ENCODE measurements at places on chromosomes 1 and 21.

- no peak for DNase-seq
Measured at GRCh38 chr1:213474054-213474453, 423.0 kb downstream of the RPS6KC1 start.

- no peak for DNase-seq
Measured at GRCh38 chr1:229203030-229203751, 67.7 kb upstream of the RAB4A start.

DNA sequence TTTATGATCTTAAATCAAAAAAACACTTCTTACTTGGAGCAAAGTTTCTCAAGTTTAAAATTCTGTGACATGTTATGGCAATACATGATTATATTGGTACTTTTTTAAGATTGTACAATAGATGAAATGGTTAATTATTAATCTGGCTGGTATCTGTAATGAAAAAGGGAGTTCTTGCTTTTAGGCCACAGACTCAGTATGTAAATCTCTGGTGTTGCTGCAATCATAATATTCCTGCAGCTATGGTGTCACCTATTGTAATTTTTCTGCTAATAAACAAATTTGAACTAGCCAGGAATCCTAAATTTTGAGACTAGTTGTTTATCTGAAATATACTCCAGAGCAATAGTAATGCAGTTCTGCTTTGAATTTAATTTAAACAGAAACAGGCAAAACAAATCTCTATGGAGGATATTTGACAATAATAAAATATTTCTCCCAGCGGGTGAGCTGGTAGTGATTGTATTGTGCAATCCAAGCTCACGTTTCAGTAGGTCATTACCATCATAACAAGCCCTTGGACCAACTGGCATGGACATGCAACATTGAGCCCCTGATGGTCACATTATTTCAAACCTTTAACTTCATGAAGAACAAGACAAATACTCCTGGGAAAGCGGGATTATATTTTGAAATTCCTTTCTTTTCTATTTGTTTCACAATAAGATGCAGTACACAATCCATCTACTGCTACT lies 77.2 kb upstream of the USH2A start:
- no peak for DNase-seq

DNA sequence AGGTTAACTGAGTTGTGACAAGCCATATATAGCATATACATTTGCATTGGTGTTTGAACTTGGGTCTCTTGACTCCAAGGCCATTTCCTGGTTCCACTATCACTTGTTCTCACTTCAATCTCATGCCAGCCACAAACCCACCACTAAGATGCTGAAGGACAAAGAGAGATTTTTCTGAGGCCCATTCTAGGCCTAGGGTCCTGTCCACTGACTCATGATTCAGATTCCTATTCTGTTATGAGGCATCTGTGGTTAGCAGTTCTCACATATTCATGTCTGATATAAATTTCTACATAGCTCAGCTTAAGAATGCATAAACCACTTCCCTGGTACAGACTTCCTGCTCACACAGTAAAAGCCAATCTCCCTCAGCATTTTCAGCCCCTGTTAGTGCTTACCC lies 326.1 kb upstream of the BEND5 start:
- no peak for DNase-seq

GRCh38 chr1:154157520-154158306 lies 2.8 kb upstream of the NUP210L start:
- peak; percentile 96 for DNase-seq

- DNase-seq, result no peak
Measured at GRCh38 chr1:55352080-55352810, 137.1 kb upstream of the USP24 start.

DNA sequence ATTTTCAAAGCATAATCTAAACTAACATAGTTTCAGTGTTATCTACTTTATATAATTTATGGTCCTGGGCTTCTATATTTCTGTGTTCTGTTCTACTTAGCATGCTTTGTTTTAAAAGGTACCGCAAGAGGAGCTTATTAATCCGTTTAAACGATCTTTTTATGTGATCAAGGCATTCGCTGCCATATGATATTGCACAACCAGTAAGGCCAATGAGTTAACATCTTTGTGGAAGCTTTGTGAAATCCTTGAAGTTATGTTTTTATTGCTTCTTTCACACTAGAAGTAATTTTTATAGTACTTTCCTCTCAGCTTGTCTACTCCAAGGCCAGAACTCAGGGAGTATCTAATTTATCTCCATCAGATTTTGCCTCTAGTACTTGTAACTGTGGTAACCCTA lies 8.9 kb downstream of the LRRC8C start:
- no peak for DNase-seq

DNA sequence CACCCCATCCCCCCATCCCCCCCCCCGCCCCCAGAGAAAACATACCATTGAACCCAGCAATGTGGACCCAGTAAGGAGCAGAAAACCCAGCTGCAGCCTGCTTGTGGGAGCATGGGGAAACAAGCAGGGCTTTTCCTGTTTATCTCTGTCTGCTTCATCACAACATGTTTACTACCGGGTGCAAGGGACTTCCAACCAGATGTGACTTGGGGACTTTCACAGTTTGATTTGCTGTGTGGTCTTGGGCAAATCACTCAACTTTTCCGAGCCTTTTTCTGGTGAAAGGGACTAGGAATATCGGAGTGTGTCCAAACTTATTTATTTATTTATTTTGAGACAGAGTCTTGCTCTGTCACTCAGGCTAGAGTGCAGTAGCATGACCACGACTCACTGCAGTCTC lies 3.2 kb downstream of the TMCC2 start:
- no peak for DNase-seq

DNA sequence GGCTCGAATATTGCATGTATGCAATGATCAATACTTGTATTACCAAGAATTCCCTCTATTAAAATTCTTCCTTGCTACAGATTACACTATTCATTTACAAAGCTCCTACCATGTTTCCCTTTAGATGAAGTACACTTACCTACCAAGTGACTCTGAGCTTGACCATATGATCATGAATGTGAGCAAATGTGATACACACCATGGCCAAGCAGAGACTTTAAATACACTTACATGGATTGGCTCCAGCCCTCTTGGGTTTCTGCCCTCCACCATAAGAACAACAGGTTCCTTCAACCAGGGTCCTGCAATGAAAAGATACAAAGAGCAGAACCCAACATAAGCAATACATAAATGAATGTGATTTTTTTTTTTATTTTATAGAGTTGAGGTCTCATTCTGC lies 30.0 kb downstream of the LRRC52 start:
- no peak for DNase-seq

GRCh38 chr1:205048382-205048781 lies 5.4 kb downstream of the CNTN2 start:
- DNase-seq, result no peak

DNA sequence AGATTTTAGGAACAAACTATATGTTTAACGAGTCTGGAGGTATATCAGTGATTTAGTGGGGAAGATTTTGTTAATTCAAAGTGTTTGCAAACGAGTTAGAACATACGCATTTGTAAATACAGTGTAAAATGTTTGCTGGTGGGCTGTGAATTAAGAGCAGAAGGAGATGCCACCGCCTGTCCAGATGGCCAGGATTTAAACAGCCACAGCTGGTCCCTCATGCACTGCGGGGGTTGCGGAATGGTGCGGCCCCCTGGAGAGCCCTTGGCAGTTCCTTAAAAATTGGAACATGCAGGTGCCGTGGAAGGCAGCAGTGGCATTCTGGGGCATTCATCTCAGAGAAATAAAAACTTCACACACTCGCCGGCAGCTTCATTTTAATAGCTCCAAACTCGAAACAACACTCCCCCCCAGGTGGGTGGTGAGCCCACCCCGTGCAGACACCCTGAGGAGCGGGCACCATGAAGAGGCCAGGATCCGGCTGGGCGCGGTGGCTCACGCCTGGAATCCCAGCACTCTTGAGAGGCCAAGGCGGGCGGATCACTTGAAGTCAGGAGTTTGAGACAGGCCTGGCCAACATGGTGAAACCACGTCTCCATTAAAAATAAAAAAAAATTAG lies 3.5 kb upstream of the C1orf159 start:
- DNase-seq, result no peak

GRCh38 chr1:183209533-183210158 lies 23.6 kb downstream of the LAMC2 start:
- DNase-seq, result no peak

DNA sequence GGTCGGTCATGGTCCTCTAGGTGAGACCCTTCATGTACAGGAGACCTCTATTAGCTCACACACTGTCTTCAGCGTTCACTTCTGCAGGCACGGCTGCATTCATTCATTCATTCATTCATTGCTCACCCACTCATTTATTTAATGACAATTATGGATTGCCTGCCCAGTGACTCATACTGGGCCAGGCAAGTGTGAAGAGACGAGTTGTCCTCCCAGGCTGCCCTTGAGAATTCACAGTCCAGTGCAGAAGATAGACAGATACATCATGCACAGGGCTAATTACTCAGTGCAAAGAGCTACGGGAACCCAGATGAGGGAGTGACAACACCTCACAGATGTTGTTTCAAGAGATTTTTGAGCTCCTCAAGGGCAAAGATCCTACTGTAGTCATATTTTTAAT lies 248.4 kb downstream of the TNR start:
- no peak for DNase-seq

DNA sequence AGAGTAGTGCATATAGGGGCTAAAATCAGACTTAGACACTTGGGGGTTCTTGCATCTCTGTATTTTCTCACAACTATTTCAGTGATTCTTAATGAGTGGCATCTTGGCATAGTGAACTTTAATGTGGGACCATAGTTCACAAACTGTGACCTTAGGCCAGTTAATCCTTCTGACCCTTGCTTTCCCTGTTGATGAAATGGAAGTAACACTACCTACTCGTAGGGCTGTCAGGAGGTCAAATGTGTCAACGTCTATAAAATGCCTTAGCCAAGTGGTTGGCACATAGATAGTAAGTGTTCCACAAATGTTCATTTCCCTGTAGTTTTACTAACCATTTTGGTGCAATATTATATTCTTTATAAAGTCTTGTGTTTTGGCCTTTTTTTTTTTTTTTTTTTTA lies 49.4 kb downstream of the DYRK1A start:
- DNase-seq, result no peak

- DNase-seq, result no peak
Measured at GRCh38 chr1:110235834-110236682, 25.9 kb downstream of the KCNC4 start.

DNA sequence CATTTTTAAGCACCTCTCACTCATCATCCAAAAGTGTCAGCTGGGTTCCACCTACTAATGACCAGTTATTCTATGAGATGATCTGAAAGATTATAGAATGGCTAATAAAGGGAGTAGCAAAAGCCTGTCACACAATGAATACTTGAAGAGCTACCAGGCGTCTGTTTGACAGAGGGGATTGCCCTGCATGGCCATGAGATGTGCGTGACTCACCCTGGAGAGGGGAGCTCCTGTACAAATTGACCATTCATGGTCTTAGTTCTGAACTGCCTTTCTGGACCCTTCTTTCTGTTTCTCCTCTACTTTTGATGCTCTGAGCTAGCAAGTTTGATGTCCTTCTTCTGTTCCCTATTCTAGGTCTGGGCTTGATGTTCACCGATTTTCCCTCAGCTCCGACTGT lies 85.2 kb upstream of the ABCD3 start:
- no peak for DNase-seq

DNA sequence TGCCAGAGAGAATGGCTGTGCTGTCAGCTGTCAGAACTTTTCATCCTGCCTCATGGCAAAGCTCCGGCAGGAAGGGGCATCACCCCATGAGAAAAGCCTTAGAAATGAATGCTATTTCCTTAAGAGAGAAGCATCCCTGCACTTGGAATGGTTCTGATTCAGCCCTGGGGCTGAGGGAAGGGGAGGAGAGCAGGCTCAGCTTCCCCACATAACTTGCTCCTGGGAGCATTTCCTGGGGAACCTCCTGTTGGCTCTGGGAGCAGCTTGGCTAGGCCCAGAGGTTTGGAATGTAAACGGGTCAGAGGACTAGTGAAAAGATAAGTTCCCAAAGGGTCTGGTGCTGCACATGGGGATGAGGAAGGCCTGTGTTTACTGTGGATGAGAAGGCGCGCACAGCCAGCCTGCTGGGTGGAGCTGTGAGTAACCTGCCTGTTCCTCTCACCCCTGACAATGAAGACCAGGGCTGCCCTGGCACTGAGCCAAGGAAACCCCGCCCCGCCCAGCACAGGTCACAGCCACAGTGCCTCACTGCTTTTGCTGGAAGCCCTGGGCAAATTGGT lies 5.0 kb downstream of the PRELP start:
- DNase-seq, result no peak

DNA sequence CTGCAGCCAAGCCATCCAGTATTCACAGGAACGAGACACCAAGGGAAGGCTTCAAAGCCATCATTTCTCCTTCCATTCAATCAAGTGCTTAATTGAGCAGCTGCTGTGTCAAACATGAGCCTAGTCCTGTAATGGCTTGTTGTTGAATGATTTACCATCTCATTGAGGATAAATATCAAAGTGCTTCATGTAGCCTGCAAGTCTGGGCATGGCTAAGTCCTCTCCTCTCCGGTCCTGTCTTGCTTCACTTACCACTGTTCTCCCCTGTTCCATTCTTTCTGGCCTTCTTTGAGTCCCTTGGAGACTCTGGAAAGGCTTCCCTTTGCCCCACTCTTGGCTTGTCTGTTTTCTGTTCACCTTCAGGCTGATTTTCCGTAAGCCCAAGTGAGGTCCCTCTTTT lies 279.8 kb downstream of the PBX1 start:
- no peak for DNase-seq

DNA sequence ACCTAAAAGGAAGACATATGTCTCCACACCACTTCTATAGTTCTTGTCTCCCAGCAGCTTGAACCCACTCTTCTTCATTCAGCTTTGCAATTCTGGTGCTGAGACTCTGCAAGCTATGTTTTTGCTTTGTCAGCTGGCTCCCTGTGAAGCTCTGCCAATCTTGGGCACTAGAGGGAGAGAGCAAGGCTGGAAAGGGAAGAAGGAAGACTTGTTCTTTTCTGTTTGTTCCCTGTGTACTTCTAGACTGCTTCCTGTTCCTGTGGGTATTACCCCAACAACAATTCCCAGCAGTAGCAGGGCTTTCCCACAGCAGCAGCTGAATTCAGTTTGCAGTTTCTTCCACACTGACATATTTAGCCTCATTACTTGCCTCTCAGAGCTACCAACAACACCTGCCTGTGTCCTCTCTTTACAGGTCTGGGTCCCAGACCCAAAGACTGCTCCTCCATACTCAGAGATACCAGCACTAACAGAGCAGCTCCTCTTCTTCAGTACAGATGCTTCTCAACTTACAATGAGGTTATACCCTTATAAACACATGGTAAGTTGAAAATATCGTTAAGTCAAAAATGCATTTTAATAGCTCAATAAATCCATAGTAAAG lies 275.2 kb upstream of the NEGR1 start:
- DNase-seq, result peak; percentile 50
